Activated CD4-positive, alpha-beta T cell treated with anti-CD3 and anti-CD28 coated beads for 24 hours (primary cell): ENCODE measurements at places on chromosomes 12 and 14.
A peak's percentile ranks its signal among the peaks of the same experiment; 100 is the strongest.

- no peak for DNase-seq
These were observed 31.4 kb upstream of the RAP1B start for GRCh38 chr12:68579254-68579653.

DNA sequence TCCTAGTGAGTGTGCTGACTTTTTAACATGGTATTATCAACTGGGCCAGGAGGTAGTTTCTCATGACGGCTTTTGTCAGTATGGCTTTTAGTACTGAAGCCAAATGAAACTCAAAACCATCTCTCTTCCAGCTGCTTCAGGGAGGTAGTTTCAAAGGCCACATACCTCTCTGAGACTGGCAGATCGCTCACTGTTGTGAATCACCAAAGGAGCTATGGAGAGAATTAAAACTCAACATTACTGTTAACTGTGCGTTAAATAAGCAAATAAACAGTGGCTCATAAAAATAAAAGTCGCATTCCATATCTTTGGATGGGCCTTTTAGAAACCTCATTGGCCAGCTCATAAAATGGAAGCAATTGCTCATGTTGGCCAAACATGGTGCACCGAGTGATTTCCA is 141.1 kb downstream of the HMGA2 start:
- no peak for DNase-seq

- no peak for DNase-seq
These were observed 40.0 kb downstream of the PEBP1 start for GRCh38 chr12:118175823-118176447.

DNA sequence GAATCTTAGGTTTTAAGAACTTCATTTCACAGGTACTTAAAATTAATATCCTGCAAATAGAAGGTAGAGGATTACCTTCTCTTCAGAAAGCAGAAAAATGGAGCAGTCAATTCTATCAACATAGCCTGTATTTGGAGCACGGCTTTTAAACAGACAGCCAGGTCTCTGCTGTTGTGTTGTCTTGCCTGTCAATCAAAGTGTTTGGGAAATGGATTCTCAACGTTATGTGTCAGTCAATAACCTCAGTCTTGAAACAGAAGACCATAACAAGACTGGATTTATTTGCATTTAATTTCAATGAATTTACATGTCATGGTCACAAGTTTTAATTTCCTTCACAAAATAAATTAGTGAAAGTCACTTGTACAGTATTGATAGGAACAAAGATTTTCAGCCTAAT is 51.9 kb upstream of the KRR1 start:
- no peak for DNase-seq

DNA sequence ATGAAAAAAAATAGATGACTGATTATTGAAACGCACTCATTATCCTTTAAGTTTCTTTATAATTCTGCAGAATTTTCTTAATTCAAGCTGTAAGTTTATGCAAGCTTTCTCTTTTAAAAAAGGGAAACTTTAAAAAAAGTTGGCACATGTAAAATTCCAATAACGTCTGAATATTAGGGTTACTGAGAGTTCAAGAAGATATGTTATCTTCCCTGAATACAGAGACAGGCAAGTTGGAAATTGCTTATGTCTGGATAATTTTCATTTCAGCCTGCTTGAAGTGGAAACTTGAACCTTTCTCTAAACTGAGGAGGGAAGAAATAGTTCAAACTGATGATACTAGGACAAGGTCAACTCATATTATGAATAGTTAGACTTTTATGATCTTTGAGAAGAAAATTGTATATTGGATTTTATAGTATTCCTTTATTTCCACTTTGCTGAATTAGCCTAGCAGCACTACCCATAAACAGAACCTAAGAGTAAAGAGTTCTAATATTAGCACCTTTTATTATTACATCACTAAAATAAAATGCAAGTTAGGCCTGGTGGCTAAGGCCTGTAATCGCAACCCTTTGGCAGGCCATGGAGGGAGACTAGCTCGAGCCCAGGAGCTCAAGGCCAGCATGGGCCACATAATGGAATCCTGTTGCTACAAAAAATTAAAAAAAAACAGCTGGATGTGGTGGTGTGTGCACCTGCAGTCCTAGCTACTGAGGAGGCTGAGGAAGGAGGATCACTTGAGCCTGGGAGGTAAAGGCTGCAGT is 288.0 kb downstream of the TRHDE start:
- no peak for DNase-seq

DNA sequence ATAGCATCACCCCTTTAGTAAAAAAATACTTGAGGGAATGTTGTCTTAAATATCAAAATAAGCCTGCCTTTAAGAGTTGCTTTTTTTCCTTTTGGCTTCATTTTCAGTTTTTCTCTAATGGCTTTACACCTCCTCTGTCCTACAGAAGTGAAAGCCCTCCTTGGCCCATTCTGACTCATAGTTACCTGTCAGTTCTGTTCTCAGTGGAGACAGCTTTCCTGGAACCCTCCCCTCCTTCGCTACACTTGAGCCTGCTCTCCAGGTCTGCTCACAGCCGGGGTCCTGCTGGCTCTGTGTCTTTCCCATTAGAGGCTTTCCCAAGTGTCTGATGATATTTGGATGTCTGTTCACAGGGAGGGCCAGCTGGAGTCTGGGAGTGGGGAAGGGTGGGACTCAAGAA is 84.0 kb downstream of the PELI2 start:
- DNase-seq, result no peak

DNA sequence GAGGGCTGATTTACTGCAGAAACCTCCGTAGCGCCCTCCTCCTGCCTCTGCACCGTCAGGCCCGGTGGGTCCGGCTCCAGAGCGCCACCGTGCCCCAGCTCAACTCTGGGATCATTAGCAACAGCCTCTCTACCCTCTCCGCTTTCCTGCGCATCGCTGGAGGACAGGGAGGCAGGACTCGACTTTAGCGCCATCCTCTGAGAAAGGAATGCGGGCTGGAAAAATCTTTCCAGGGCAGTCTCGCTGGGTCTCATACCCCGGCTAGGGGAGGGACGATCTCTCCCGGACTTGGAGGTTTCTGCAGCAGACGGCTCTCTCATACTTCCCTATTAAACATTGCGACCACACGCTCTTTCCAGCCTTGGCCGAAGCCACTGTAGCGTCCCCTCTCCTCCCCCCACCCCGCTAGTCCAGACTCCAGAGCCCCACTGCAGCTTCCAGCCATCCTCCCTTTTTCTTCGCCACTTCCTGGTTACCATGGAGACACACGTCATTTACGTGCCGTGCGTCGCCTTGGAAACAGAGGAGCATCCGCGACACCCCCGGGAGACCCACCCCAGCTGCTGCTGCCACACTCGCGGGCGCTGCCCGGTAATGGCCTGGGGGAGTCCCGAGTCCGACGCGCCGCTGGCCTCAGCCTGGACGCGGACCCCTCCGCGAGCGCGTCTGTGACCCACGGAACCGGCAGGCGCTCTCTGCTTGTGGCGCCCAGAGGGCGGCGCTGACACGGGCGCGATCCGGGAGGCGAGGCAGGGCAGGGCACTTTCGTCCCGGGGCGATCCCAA is at the start of gene CCDC184:
Gene CCDC184 (plus strand): TSS at position 554 of the 785 bp plus-strand sequence. CDS start 479 bp downstream, outside the sequence.
- peak; percentile 44 for DNase-seq

- DNase-seq, result no peak
These were observed 160.9 kb upstream of the ABCD2 start for GRCh38 chr12:39780411-39780912.

- no peak for DNase-seq
These were observed 23.0 kb upstream of the NRDE2 start for GRCh38 chr14:90354551-90355298.

GRCh38 chr14:70188322-70188658 is 461 bp downstream of the SLC8A3 start:
- no peak for DNase-seq

- DNase-seq, result no peak
These were observed 62.6 kb upstream of the SRSF5 start for GRCh38 chr14:69704319-69704718.

DNA sequence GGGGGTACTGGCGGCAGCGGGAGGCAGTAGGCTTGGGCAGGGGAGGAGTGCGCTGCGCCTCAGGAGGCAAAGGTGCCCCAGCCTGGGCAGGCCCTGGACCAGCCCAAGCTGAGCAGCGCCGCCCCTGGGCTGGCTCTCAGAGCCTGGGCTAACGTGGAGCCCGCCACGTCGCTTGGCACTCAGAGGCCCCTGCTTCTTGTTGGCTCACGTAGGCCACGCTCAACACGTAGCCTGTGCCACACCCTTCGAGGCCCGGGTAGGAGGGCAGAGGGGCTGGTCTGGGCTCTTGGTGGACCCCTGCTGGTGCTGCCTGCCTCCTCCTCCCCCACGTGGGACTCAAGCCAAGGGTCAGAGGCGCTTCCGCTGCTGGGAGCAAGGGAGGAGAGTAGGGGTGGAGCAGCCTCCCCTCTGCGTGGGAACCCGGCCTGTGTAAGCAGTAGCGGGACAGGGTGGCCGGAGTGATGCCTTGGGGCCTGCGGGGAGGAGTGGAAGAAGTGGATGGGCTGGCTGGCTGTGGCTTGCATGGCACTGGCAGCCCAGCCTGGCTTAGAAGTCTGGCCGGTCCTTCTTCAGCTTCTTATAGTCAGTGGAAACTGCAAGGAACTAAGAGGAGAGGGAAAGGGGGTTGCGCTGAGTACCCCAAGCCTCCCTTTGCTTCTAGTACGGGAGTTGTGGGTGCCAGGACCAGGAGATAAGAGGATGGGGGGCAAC is 5.7 kb downstream of the SHMT2 start:
- DNase-seq, result no peak

GRCh38 chr14:85546390-85546789 is 16.4 kb downstream of the FLRT2 start:
- no peak for DNase-seq

DNA sequence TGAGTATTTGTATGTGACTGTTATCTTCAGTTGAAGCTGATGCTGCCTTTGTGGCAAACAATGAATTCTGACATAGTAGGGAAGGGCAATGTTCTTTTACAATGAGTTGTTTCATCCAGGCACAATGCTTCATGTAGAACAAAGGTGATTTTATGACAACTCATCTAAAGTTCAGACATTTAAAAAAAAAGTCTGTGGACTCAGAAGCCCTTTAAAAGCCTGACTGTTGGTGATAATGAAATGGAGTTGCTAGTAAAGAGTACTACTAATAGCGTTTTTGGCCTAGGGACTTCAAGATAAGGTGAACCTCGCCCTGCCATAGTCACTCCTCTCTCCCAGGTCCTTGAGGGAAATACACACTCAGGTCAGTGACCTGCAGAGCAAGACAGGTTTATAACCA is 105.1 kb downstream of the AKAP6 start:
- no peak for DNase-seq

DNA sequence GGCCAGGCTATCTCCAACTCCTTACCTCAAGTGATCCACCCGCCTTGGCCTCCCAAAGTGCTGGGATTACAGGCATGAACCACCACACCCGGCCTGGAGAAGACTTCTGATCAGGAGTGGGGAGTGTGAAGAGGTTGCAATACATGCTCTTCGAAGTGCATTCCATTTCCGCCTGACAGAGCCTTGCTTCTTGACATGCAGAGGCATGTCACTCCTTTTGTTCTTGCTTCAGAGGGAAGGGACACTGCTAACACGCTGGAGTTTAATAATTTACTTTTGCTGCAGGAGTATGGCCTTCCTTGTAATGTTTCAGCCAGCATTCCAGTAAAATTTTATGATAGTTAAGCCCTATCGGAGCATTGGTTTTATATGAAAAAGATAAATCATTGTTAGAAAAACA is 74.9 kb downstream of the SLC25A47 start:
- DNase-seq, result no peak

- DNase-seq, result no peak
These were observed 25.9 kb upstream of the B4GALNT1 start for GRCh38 chr12:57658890-57659289.

- DNase-seq, result no peak
These were observed 11.8 kb upstream of the PRPF39 start for GRCh38 chr14:45072126-45072525.

DNA sequence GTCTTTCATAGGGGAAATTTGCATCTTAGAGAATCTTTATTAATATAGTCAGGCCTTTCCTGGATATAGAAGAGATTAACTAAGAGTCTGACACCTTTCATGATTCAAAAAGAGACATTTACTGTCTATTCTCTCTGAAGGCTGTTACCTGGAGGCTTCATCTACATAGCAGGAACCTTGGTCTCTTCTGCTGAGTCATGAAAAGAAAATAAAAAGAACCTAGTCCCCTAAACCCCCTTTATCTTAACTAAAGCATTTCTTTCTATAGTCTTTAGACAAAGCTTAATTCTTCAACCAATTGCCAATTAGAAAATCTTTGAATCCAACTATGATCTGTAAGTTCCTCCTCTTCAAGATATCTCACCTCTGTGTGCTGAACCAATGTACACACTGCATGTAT is 33.1 kb downstream of the RPS29 start:
- DNase-seq, result no peak

GRCh38 chr12:56029666-56030293 is 8.9 kb downstream of the IKZF4 start:
- no peak for DNase-seq

- DNase-seq, result no peak
These were observed 18.6 kb downstream of the TMEM229B start for GRCh38 chr14:67469954-67470353.

- DNase-seq, result no peak
These were observed 17.2 kb downstream of the EML5 start for GRCh38 chr14:88775532-88775931.

DNA sequence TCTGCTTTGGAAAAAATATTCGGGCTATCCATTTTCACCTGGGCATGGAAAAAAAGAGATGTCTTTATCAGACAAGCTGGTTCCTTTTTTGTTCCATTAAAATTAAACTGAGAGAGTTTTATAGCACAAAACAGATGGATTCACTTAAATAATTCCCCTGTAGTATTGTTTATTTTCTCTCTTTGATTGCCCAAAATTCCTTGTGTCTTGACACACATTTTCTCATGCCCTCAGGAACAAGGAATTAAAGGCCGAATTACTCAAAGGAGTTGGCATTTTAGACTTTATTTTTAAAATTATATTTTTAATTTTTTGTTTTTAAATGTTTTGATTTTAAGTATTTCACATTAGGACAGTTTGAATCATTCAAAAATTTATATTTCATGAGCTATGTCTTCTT is 69.6 kb upstream of the SLCO1C1 start:
- no peak for DNase-seq

- DNase-seq, result no peak
These were observed 26.5 kb downstream of the NTF3 start for GRCh38 chr12:5458229-5459050.

DNA sequence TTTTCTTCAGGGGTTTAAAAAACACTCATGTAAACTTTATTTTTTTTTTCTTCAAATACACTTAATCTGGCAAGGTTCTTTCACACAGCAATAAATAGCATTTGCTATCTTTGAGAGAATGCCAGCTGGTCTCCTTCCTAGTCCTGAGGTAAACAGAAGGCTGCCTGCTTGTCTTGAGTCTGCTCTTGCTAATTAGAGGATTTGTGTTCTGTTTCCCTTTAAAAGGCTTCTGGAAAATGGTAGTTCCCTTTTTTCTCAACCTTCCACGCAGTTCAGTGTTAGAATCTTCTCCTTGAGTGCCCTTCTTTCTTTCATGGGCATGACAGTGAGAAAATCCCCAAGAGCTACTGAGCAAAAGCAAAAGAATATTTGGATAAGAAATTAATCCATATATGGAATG is 92.3 kb upstream of the DCN start:
- DNase-seq, result no peak

- DNase-seq, result no peak
These were observed 976.4 kb upstream of the SEL1L start for GRCh38 chr14:82510007-82510406.

GRCh38 chr12:51536159-51536558 is 54.9 kb upstream of the SCN8A start:
- DNase-seq, result no peak
